ENCODE measurements at places on chromosomes 11 and 22.

GRCh38 chr11:9714272-9714940, 50.5 kb downstream of the SWAP70 start:
- DNase-seq, result no peak

DNA sequence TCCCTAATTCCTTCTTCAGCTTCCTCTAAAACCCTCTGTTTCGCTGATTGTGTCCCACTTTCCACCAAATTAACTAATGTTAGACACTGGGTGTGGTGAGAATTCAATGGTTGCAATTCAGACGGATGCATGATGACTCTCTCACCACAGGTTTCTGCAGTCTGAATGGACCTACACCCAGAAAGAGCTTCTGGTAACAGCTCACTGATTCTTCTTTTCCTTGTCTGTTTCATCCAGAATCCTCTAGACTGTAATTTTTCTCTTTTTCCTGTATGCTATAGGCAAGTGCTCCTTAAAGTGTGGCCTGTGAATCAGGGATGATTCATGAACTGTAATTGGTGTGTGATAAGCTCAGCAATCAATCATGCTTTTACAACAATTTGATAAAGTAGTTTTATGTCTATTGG, 18.1 kb downstream of the MMP10 start:
- no peak for DNase-seq

DNA sequence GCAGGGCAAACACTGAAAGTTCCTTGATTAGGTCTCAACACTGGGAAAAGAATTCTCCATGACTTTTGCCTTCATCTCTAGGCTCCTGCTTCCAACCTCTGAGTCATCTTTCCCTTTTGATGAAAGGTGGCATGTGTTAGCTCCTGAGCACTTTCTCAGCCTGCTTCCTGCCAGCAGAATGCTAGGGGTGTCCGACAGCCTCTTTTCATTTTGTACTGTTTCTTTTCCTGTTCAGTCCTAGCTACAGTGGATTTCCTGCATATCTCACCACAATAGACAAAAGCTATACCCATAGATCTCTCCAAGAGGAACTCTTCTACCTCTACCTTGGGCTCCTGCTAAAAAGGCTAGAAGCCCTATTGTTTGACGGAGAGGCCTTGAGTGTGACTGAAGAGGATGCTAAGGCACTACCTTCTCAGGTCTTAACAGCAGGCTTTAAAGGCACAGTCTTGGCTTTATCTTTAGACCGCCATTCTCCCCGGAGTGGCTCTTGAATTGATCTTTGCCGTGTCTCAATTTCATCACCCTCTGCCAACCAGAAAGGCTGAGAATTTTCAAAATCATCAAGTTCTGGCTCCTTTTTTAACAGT, 145.5 kb downstream of the RBFOX2 start:
- no peak for DNase-seq

- no peak for DNase-seq
Measured at GRCh38 chr11:104556606-104557301, 341.5 kb downstream of the CASP12 start.

All from HL-60 (cell line).